ENCODE measurements at places on chromosomes 7 and 10.

DNA sequence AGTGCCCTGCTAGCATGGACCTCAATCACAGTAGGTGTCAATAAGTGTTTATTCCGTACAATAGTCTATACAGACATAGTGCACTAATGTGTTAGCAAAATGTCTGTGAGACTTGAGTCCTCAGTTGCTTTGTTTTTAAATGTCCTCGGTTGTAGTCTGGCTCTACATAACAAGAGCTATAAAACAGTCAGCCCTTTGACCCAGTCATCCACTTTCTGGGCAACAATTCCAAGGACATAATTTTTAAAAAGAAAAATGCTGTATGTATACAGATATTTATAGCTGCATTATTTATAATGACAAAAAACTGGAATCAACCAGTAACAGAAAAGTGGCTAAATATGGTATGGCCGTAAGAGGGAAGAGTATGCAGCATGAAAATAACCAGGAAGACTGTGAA lies 2.8 kb upstream of the PDLIM1 start:
- no peak for DNase-seq

DNA sequence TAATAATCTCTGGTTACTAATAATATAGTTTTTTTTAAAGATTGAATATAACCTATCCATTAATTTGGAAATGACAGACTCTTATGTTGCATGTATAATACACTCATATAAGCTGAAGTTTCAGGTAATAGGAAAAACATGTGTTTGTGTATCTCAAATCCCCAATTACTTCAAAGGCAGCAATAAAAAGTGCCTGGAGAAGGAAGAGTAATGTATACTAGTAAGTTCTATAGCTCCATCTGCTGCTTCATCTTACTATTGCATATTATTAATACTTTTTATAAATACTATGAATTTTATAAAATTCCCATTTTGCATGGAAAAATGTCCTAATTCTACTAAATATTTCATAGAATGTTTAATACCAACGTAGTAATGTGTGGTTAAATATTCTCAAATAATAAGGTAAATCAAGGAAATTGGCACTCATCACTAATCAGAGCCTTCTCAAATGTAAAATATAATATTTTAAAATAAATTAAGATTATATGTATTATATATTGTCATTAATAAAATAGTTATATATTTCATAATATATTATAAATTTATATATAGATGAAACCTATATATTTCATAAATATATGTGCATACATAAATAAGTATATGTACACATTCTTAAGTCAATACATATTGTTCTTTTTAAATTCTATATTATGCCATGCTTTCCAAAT lies 311.9 kb downstream of the HGF start:
- no peak for DNase-seq

GRCh38 chr7:7653593-7654187 lies 13.1 kb downstream of the UMAD1 start:
- no peak for DNase-seq

- no peak for DNase-seq
Observed at GRCh38 chr7:157165987-157166386, 27.3 kb downstream of the UBE3C start.

- DNase-seq = no peak
Observed at GRCh38 chr10:101570428-101571270, 17.4 kb downstream of the POLL start.

All from stimulated activated CD8-positive, alpha-beta memory T cell treated with anti-CD3 and anti-CD28 coated beads, Interleukin-7, amount 100 ng/mL, for 1 hour (primary cell).